ENCODE measurements at places on chromosomes 5 and 9.

- no peak for DNase-seq
Observed at GRCh38 chr9:11107196-11107595, 494.4 kb upstream of the PTPRD start.

DNA sequence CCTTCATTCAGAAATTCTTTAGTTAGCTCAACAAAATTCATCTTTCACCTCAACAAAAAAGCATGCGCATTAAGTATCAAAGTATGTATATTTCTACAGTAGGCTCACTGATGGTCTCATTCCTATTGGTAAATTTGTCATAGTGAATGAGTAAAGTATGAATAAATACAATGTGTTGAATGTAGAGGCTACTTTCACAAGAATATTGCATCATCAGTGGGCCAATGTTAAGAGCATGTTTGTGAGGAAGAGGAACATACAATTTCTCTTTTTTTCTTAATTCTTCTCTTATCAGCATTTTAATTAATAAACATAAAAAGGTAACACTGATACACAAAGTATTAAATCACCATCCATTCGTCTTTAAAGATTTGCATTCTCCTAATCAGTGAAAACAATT lies 505.1 kb downstream of the CETN3 start:
- DNase-seq, result no peak

- no peak for DNase-seq
Observed at GRCh38 chr5:148748702-148749392, 77.6 kb upstream of the ADRB2 start.

DNA sequence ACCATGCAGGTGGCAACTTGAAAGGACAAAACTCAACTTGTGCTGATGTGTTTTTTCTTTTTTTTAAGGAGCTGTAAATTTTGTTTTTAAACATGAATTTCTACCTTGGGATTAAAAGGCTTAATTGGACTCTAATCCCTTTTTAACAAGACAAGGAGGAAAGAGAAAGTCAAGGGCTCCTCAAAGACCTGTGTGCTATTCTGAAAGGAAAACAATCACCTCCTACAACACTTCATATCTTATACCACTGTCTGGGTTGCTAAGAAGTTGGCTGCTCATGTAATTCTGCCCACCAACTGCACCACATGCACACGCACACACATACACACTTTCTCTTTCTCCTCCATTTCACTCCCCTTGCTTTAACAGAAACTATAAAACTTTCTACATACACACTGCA lies 78.6 kb downstream of the SH3RF2 start:
- no peak for DNase-seq

DNA sequence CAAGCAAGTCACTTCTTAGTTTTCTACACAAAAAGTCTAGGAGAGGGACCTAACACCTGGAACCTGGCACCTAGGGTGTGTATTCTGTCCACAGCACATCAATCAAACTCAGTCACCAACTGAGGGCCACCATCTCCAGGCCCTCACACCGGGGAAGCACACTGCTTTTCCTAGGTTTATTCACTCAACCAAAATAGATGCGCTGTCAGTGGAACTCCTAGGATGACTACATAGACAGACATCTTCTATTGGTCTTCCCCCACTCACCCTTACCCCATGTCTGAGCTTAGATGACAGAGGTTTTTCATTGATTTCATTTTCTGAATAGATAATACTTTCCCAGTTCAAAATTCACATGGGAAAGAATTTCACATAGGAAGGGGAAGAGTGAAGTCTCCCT lies 59.2 kb downstream of the RNF130 start:
- DNase-seq, result no peak

DNA sequence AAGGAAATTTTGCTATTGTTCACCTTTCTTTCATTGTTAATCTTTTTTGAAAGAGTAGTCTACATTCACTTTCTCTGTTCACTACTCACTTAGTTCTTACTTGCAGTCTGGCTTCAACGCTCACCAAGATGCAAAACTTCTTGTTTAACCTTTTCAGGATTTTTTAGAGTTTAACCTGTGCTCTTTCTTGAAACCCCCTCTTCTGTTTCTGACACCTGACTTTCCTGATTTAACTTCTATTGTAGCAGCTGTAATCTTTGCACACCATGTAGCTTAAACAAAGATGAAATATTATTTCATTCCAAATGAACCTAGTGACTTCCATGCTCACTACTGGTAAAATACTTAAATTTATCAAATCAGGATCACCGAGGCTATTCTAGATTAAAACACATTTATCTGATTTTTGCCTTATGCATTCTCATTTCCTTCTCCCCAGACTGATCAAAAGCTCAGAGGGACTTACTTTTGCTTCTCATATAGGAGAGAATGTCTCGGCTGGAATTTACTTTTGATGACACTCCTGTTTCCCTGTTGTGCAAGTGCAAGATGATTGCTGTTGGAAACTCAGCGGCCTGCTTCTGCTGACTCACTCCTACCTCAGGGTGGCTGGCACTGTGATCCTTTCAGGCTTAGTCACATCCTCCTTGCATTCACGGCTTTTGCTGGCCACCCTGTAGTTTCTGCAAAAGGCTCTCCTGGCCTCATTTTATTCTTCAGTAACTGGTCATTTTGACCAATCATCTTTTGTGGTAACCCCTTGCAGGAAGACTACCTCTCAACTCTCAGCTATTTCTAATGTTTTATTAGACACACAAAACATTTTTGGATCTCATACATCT lies 109.3 kb upstream of the IFNE start:
- peak; percentile 74 for DNase-seq

GRCh38 chr9:76419782-76420380 lies 25.7 kb upstream of the RFK start:
- no peak for DNase-seq

- peak; percentile 43 for DNase-seq
Observed at GRCh38 chr9:97556721-97557605, 55.5 kb downstream of the TMOD1 start.

DNA sequence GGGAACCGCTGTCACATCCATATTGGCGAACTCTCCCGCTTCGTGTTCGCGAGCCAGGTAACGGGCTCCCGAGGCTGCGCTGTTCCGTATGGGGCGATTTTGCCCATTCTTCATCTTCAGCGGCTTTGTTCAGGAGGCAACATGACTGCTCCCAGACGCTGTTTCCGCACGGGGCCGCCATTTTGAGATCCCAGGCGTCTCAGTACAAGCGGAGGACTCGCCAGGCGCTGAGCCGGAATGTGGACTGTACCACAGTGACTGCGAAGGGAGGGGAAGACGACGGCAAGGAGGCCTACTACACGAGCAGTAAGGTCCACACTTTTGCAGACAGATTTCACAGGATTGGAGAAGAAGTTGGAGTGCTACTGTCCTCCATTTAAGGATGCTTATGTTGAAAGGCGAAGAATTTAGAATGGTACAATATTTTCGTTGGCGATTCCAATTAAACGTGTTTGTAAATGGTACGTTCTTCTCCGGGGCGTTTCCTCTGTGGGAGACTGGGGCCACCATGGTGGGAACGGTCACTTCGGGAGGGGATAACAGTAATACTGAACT lies 41.6 kb upstream of the ZNF300 start:
- no peak for DNase-seq

Data from activated effector memory CD4-positive, alpha-beta T cell treated with anti-CD3 and anti-CD28 coated beads, Interleukin-2, amount 50 U/mL, for 16 hours (primary cell).